ENCODE measurements at places on chromosomes 16 and 17. TPM values are rescaled to one million over a fixed set of nuclear protein-coding genes. Genes with fewer than 3 reads are reported as not detected.
A peak's percentile ranks its signal among the peaks of the same experiment; 100 is the strongest.

DNA sequence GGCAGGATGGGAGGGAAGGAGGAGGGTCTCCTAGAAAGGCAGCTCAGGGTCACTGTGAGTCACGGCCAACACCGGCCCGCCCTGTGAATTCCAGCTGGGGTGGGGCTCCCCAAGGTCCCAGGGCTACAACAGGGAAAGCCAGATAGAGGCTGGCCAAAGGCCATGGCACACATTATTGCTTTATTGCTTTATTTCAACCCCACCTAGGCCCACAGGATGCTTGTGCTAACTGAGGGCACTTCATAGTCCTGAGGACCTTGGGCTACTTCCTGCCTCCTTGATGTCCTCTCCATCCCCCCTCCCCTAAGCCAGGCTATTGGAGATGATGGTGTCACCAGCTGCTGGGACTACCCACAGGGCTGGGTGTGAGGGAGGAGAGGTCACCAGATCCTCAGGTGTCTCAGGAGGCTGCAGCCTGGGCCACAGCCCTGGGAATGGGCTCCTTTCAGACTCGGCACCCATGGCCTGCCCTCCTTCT lies 26.1 kb downstream of the LRRC75A start:
- no peak overlapping the region for H3K4me3 ChIP-seq
- no peaks in the 10 kb centered on the region for H3K36me3 ChIP-seq
- DNase-seq, result no peak
- no peaks in the 10 kb centered on the region for H3K4me1 ChIP-seq
- H3K27ac ChIP-seq, result no peak overlapping the region
- no peaks in the 10 kb centered on the region for H3K27me3 ChIP-seq

DNA sequence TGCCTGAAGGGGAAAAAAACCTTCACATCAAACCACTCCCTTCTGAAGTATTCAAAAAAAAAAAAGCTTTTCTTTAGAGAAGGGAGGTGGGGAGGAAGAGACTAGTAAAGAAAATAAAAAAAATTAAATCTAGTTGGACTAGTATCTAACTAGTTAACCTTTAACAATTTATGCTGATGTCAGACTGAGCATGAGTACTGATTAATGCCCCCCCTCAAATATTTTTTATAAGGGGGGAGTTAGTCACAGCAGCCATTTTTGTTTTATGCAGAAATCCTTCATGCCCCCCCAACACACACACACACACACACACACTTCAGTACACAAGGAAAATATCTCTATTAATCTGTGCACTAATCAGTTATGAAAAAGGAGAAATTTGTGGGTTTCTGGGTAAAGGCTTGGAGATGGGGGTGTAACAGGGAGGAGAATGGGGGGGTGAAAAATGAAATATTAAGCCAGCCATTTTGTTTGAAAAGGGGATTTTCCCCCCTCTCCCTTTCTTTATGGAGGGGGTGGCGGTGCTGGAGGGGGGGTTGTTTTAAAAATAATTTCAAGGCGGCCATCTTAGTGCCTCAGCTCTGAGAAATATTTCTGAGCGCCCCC lies 4.7 kb upstream of the CHD3 start:
- H3K27me3 ChIP-seq, result no peaks in the 10 kb centered on the region
- H3K4me3 ChIP-seq, result peak overlapping the region; percentile 79
- H3K4me1 ChIP-seq, result peaks cover 6% of the 10 kb centered on the region
- H3K27ac ChIP-seq, result no peak overlapping the region
- peak; percentile 29 for DNase-seq

GRCh38 chr17:4195306-4195705 lies 52.3 kb downstream of the CYB5D2 start:
- no peaks in the 10 kb centered on the region for H3K4me1 ChIP-seq
- no peak for DNase-seq
- H3K27me3 ChIP-seq, result no peaks in the 10 kb centered on the region
- H3K4me3 ChIP-seq, result no peak overlapping the region
- peaks cover 7% of the 10 kb centered on the region for H3K36me3 ChIP-seq
- no peak overlapping the region for H3K27ac ChIP-seq

DNASE1L2 gene
- polyA plus RNA-seq, result not detected

AOC2 gene
- polyA plus RNA-seq, result not detected
